Activated T-cell treated with anti-CD3 and anti-CD28 coated beads, Interleukin-2, amount 50 U/mL, for 4 hours (primary cell): ENCODE measurements at places on chromosomes 1 and 21. TPM values are rescaled to one million over a fixed set of nuclear protein-coding genes. Genes with fewer than 3 reads are reported as not detected.

The CLDN8 gene
- not detected for total RNA-seq

The SPRR3 gene
- total RNA-seq = not detected

The PRR9 gene
- total RNA-seq = not detected

The RNU1-1 gene
- 1,321 TPM for total RNA-seq

The DIO1 gene
- not detected for total RNA-seq
